ENCODE measurements at places on chromosomes 7 and 10.

DNA sequence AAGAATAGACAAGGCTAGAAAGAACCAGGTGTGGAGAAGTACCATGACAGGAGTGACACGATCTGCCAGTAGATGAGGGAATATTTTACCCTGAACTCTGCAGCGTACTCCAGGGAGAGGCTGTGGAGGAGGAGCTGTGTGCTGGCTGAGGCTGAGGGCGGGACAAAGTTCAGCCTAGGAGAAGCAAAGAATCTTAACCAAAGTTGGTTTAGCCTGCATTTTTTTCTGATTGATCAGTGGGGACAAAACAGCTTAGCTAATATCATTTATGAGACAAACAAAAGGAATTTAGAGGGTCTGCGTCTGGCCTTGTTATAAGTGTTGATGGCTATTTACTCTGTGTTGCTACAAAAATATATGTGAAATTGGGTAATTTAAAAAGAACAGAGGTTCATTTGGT lies 5.2 kb upstream of the NPSR1 start:
- DNase-seq: no peak

- no peak for DNase-seq
Measured at GRCh38 chr10:4074545-4075407, 289.8 kb upstream of the KLF6 start.

DNA sequence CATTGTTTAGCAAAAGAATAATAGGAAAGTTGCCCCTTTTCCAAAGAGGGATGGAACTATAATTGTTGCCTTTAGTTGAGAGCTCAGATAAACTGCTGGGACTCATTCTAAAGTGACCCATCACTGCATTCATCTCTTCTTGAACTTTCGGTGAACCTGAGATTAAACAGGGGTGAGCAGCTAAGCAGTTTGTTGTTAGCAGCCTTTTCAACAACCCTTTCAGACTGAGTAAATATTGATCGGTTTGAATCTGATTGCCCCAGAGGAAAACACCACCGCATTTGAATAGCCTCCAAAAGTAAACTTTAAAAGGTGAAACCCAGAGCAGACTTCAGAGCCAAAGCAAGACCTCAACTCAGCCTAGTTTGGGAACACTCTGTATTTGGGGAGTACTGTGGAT lies 4.7 kb downstream of the HOXA1 start:
- no peak for DNase-seq

GRCh38 chr7:140245611-140246105 lies 68.9 kb upstream of the KDM7A start:
- DNase-seq: no peak

GRCh38 chr10:126070476-126071215 lies 174.3 kb downstream of the FANK1 start:
- DNase-seq: no peak

GRCh38 chr7:21260939-21261338 lies 166.9 kb upstream of the SP4 start:
- DNase-seq: no peak
